Thymus (tissue), 14 donors: ENCODE measurements at places on chromosomes 16 and 17. TPM values are rescaled to one million over a fixed set of nuclear protein-coding genes. Genes with fewer than 3 reads are reported as not detected.

FOXN1 gene
- total RNA-seq, result 5.4 TPM

DNA sequence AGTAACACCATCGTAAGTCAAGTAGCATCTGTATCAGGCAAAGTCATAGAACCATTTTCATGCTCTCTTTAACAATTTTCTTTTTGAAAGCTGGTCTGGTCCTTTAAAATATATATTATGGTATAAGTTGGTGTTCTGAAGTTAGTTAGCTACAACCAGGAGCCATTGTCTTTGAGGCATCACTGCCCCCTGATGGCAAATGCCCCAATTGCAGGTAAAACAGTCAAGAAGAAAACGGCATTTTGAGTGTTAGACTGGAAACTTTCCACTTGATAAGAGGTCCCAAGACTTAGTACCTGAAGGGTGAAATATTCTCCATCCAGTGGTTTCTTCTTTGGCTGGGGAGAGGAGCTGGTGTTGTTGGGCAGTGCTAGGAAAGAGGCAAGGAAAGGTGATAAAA is 14.1 kb downstream of the TP53 start:
- no peak overlapping the region for H3K27ac ChIP-seq
- peaks cover 80% of the 10 kb centered on the region for H3K36me3 ChIP-seq
- H3K4me1 ChIP-seq, result no peaks in the 10 kb centered on the region
- H3K27me3 ChIP-seq, result no peaks in the 10 kb centered on the region

OR3A3 gene
- total RNA-seq, result not detected

SLC25A10 gene
- 8.3 TPM for total RNA-seq

GRCh38 chr17:6526362-6527152 is 29.8 kb downstream of the PITPNM3 start:
- H3K27me3 ChIP-seq, result no peaks in the 10 kb centered on the region
- H3K36me3 ChIP-seq, result no peaks in the 10 kb centered on the region
- H3K27ac ChIP-seq, result no peak overlapping the region
- H3K4me3 ChIP-seq, result no peak overlapping the region

DNA sequence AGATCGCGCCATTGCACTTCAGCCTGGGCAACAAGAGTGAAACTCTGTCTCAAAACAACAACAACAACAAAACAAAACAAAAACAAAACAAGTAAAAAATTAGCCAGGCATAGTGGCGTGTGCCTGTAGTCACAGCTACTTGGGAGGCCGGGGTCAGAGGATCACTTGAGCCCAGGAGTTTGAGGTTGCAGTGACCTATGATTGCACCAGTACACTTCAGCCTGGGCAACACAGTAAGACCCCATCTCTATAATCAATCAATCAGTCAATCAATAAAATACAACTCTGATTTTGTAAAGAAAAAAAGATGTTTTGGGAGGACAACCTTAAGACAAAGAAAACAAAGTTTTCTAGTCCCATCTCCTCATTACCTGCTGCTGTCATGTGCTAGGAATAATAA is 51.9 kb downstream of the MARCHF10 start:
- DNase-seq, result no peak
- H3K27me3 ChIP-seq, result no peaks in the 10 kb centered on the region
- H3K36me3 ChIP-seq, result no peaks in the 10 kb centered on the region
- H3K4me3 ChIP-seq, result no peak overlapping the region
- no peak overlapping the region for H3K27ac ChIP-seq
- no peaks in the 10 kb centered on the region for H3K4me1 ChIP-seq
